ENCODE measurements at places on chromosomes 6 and 20.

- no peak for DNase-seq
Observed at GRCh38 chr20:5688431-5688972, 61.7 kb upstream of the SHLD1 start.

DNA sequence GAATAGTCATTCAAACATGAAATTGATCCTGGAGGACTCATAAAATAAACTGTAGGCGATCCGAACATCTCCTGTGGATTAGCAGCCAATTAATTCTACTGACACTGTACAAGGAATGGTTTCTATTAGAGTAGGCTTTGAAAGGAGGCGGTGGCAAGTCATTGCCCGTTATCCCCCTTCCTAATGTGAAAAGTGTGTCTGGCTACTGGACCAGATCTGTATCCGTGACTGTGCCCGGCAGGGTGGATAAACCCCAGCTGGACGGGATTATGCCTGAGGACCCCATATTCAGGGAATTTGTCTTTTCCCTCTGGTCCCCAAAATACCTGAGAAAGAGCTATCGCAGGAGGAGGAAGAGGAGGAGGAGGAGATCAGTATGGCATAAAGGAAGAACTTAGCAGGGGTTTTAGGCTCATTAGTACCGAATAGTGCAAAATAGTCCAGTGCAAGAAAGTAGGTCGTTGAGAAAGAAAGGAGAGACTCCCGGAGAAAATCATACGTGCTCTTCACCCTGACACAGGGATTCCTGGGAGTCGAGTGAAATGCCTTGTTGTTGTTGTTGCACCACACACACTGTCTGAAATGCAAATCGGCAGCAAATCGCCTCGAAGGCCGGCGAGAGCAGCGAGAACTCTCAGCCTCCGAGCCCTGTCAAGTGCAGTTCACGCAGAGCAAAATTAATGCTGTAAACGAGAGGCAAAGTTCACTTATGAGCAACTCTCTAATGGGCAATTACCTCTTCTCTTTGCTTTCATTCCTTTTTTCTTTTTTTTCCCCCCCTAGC lies 178.9 kb upstream of the ARID1B start:
- no peak for DNase-seq

DNA sequence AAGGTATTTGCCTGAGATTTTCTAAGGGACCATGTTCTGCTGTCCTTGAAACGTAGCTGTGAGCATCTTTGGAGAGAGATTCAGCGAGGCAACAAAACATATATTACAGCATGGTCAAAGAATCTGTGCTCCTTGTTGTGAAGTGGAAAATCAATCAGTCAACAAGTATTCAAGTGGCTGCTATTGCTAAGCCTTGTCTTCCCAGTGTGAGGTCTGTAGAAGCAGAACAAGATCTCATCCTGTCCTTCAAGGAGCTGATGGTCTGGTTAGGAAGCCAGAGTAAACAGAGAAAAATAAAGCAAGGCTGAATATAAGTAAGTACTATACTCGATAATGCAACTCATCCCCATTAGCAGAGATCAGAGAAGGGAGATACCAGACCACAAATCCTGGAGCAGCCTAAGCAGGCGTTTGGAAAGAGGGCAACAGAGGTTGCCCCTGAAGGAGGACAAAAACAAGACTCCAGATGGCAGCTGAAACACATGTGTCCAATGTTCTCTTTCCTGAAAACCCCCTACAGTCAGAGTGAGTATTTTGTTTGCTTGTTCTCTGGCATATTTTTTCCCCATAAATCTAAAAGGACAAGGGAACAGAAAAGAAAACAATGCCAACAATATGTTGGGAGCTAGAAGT lies 392.0 kb downstream of the SYNE1 start:
- no peak for DNase-seq

GRCh38 chr6:114106020-114106419 lies 135.1 kb upstream of the HDAC2 start:
- no peak for DNase-seq

- DNase-seq = peak; percentile 89
Observed at GRCh38 chr6:131924881-131925474, 26.2 kb downstream of the CCN2 start.

Measured in spinal cord (tissue), 10 donors.